Stimulated activated CD8-positive, alpha-beta memory T cell treated with anti-CD3 and anti-CD28 coated beads, Interleukin-7, amount 100 ng/mL, for 24 hours (primary cell): ENCODE measurements at places on chromosomes 16 and 17.

DNA sequence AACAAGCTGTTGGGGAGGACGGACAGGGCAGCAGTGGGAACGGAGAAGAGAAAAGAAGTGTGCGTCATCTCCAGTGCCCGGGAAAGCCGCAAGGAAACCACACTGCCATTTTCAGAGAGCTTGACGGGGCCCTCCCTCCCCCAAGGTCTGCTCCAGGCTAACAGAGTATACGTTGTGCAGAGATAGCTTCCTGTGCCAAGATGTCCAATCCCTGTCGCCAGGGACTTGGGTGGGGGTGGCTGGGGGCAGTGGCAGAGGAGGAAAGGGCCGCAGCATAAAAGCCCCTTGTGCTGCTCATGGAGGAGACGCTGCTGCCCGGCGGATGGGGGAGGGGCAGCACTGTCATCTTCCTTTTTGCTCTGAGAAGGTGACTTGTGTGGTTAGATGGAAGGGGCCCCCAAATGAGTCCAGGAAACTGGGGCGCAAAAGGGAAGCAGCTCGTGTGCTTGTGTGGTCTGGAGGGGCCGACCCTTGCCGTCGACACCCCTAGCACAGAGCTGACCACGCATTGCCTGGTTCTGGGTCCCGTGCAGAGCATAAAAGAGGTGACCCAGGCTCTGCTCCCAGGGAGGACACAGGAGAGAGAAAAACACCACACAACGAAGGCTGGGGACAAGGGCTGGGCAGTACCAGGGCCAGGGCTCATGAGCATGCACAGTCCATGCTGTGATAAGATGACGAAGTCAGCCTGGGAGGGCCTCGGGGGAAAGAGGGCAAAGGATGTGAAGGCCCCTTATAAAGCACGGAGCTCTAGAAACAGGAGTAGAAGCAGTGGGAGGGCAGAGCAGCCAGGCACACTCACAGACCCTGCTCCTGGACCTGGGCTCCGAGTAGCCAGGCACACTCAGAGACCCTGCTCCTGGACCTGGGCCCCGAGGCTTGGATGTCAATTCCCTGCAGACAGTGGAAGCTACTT lies 372.7 kb downstream of the SLC39A11 start:
- DNase-seq = no peak

DNA sequence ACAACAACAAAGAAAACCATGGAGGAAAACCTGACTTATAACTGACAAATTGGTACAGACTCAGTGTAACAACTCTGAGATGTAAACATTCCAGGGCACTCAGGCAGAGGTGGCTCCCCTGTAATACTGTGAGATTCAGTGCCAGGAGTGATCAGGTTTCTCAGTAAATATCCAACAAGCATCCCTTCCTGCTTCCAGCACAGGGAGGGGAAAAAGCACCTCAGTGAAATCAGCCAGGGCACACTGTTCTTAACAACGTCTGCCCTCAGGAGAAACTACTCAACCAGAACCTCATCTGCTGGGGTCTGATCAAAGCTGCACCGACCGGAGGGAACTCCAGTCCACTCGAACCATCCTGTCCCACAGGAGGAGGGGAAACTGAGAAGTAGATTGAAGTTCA lies 52.3 kb downstream of the AMFR start:
- no peak for DNase-seq

- DNase-seq = no peak
Measured at GRCh38 chr16:89845417-89845816, 17.1 kb downstream of the SPIRE2 start.

- DNase-seq = no peak
Measured at GRCh38 chr17:30808785-30809286, 15.7 kb downstream of the CRLF3 start.

DNA sequence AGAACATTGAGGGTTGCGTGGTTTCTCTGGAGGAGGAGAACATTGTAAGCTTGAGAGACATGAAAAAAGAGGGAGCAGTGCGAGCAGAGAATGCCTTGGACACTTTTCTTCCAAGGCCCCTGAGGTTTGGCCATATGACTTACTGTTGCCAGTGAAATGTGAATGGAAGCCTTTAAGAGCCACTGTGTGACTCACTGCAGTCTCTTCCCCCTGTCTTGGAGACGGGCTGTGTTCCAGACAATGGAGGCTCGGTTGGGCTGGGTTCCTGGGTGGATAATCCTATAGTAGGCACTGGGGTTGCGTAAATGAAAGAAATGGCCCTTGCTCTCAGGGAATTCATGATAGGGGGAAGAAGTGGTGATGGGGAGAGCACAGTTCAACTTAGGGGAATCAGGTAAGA lies 75.5 kb downstream of the SHISA9 start:
- DNase-seq = no peak

- no peak for DNase-seq
Measured at GRCh38 chr16:87945351-87946042, 5.7 kb upstream of the BANP start.

GRCh38 chr16:75203667-75204409 lies 3.1 kb downstream of the CTRB2 start:
- DNase-seq = no peak

DNA sequence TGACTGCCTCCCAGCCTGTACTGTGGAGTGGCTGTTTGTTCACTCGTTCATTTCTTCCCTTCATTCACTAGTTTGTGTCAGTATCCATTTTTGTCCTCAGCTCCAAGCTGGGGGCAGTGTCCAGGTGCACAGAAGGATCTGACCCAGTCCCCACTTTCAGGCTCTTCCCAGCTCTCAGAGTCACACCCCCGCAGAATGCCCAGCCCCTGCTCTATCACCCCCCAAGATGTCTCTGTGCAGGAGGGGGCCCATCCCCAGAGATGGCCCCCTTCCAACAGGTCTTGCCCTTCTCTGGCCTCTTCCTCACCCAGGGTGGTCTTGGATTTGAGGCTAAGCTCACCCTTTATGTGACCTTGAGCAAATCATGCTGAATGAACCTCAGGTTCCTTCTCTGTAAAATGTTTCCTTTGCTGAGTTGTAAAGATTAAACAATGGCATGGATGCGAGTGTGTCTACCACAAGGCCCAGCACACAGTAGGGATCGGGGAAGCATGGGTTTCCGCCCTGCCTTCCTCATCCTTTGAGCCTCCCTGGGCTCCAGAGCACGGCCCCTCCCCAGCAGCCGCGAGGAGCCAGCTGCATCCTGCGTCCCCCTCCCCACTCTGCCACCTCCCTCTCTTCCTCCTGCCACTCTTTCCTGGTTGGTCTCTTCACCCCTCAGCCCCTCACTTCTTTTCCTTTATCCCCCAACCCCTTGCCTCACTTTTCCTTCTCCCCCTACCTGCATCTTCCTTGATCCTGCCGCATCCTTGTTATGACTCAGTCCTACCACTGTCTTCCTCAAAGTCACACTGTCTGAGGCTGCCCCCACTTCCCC lies 2.8 kb downstream of the FBXL19 start:
- no peak for DNase-seq

GRCh38 chr17:17919169-17920107 lies 52.8 kb downstream of the TOM1L2 start:
- DNase-seq = peak; percentile 22

DNA sequence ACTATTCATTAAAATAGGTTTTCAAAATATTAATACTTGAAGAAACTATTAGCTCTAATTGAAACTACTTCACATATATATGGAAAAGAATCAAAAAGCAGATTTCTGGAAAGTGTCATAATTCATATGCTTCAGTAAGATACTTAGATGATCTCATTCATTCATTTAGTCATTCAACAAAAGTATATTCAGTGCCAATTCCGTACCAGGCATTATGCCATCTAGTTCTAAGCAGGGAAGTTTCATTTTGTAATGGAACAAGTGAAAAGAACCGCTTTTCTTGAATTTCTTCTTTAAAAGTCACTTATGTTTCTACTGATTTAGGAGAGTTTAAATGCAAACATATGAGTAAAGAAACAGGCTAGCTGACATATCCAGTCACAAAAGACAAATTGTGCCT lies 118.3 kb upstream of the FAM20A start:
- no peak for DNase-seq

GRCh38 chr16:57815987-57816745 lies 13.9 kb upstream of the KIFC3 start:
- DNase-seq = no peak

GRCh38 chr17:2174468-2175293 lies 119.8 kb downstream of the HIC1 start:
- DNase-seq = no peak

DNA sequence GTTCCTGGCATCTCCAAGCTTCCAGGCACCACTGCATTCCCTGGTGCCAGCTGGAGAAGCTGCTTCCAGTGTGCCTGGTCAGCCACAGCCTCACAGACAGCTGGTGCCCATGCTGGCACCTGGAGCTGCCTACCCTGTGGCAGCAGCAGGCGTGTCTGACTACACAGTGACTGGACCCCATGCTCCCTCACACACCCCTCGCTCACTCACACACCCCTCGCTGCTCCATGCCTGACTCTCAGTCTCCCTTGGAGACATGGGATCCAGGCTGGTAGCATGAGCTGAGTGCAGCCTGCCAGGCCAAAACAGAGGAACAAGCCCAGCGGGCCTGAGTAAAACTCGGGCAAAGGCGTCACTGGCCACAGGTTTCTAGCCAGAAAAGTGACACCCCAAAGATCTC lies 59.1 kb upstream of the SMIM36 start:
- no peak for DNase-seq

DNA sequence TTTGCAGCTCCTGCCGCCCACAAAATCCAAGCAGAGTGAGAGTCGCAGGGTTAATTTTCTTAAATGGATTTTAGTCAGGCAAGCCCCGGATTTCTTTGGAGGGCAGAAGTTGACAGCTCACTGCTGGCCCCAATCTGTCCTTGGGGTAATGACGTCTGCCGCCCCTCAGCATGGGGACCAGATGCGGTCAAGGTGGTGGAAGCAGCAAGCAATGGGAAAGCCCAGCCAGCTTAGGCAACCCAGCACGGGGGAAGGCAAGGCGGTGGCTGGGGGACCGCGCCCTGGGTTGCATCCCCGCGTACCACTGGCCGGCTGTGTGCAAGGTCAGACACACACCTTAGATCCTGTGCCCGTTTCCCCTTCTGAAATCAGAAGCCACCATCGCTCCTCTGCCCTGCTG lies 321.7 kb downstream of the C16orf95 start:
- DNase-seq = no peak

- DNase-seq = no peak
Measured at GRCh38 chr16:57651344-57652333, 16.5 kb upstream of the ADGRG3 start.

DNA sequence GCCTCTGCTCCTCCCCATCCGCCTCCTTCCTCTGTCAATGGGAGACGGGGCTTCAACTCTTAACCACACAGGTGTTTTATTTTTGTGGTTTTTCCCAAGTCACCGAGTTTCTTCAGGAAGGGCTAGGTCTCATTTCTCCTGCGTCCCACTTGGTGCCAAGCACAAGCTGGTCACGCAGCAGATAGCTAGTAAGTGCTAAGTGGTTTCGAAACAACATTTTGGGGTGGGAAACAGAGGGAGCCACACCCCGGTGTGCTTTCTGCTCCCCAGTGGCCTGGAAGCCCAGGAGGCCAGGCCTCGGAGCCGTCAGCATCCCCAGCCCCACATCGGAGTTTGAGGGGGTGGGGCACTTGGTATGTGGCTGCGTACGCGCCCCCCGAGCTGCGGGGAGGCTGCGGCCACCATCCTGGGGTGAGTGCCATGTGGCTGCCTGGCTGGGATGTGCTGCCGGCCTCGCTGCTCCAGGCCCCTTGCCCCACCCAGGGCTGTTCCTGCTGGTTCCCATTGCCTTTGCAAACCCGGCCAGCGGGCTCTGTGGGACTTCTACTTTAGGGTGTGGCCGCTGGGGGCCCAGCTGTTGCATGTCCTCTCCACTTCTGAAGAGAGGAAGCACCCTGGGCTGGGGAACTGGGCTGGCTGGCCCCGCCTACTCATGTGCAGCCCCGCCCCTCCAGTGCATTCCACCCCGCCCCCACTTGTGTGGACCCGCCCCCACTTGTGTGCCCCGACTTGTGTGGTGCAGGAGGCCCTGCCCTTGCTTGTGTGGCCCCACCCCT lies 55.6 kb downstream of the BAIAP2 start:
- DNase-seq = no peak

GRCh38 chr17:9906616-9907015 lies 1.5 kb upstream of the RCVRN start:
- DNase-seq = no peak
